Activated CD4-positive, CD25-positive, alpha-beta regulatory T cell treated with anti-CD3 and anti-CD28 coated beads, Interleukin-2, amount 50 U/mL, for 72 hours (primary cell): ENCODE measurements at places on chromosomes 7 and 10.

GRCh38 chr7:78261302-78261701, 462.7 kb downstream of the PHTF2 start:
- no peak for DNase-seq

DNA sequence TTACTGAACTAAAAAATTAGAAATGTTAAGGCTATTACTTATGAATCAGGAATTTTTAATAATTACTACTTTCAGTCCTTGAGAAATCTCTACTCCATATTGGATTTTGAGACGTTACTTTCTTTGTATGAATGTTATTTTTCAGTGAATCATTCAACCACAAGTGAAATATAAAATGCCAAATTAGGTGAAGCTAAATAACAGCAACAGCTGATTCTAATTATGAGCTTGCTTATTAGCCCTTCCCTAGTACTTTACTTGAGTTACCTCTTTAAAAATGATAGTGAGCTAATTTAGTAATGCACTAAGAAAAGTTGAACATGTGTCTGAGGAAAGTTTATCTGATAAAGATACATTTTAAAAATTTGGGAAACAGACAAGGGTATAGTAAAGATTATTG, 51.4 kb downstream of the PCGF5 start:
- DNase-seq, result no peak

- DNase-seq, result no peak
These were observed 1.4 kb downstream of the GPR141 start for GRCh38 chr7:37684927-37685326.

- DNase-seq, result no peak
These were observed 73.4 kb upstream of the CARD11 start for GRCh38 chr7:3117081-3117480.

- no peak for DNase-seq
These were observed 12.7 kb downstream of the CNTNAP2 start for GRCh38 chr7:146129296-146129695.

DNA sequence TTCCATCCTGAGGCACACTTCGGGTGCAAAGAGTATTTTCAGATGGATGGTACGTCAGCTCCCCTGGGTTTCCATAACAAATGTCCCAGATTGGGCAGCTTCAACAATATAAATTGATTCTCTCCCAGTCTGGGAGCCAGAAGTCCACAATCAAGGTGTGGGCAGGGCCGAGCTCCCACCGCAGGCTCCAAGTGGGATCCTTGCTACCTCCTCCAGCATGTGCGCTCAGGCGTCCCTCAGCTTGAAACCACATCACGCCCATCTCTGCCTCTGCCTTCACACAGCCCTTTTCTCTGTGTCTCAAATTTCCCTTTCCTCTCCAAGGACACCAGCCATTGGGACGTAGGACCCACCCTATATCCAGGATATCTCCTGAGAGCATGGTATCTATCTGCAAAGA, 153.5 kb downstream of the DIP2C start:
- DNase-seq, result no peak

DNA sequence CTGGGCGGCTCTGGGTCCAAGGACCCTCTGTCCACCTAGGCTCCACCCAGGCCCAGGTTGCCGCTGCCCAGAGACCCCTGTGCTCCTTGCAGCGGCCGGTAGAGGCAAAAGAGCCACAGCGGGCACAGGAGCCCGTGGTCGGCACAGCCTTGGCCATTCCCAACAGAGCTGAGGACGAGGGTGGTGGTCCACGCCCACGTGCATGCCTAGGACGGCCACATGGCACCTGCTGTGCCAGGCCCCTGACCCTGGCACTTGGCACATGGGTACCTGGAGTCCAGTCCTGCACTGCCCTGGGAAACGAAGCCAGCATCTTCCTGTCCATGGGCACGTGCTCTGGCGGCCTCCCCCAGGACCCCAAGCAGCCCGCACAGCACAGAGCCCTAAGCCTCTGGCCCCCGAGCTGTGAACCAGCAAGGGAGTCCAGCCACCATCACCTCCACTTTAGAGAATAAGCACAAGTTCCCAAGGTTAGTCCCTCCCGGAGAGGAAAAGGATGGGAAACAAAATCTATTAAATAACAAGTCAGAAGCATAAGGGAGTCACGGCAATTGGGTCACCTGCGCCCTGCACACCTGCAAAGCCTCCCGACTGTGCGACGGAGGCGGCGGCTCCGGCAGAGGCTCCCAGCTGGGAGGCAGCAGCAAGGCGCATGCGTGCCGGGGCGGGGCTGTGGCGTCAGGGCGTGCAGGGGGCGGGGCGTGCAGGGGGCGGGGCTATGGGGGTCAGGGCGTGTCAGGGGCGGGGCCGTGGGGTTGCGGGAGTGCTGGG, 59.1 kb downstream of the STK32C start:
- peak; percentile 66 for DNase-seq

DNA sequence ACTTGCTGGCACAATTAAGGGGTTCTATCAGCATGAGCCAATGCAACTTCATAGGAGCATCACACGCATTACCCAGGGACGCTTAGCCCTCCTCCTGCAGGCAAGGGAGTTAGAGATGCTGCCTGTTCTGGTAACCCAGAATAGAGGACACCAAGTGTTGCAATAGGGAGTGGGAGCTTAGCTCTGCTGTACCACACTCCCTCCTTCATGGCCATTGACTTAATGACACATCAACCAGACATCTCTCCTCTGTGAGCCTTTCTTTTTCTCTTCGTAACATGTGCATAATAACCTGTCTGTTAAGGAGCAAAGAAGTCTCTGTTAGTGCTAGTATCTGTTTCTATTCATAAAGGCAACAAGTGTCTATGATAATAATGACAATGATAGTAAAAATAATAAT, 282.4 kb downstream of the SORCS3 start:
- no peak for DNase-seq

- no peak for DNase-seq
These were observed 751 bp downstream of the PAX2 start for GRCh38 chr10:100745882-100746783.

DNA sequence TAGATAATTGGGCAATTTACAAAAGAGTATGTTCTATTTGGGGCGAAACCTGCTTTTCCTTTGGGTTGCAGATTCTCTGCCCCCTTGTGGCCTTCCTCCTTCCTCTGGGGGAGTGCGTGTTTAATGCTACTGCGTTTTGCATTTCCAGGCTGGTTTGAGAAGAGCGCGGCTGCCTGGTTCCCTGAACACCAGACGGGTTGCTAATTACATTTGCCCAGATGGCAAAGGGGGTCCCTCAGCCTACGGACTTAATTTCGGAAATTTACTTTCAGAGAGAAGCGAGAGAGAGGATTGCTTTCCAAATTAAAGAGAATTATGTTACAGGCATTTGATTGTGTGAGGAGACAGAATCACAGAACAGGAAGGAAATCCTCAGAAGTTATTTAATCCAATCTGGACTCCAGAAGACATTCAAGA, 91.9 kb upstream of the JAZF1 start:
- no peak for DNase-seq

GRCh38 chr7:135508883-135509588, 866 bp downstream of the CNOT4 start:
- no peak for DNase-seq

GRCh38 chr10:77245953-77246352, 391.7 kb downstream of the KCNMA1 start:
- DNase-seq, result no peak

DNA sequence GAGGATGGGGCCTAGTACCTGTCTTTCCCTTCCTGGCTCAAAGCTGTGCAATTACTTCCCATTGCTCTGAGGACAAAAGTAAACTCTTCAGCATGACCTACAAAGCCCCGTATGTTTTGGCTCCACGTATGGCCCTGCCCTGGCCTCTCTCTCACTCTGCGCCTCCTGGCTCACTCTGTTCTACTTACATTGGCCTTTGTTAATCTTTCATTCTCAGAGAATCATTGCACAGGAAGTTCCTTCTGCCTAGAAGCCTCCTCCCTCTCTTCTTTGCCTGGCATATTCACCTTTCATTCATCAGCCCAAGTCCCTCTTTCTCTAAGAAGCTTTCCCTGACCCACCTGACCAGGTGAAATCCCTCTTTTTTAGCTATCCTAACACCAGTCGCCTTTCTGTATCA, 23.9 kb downstream of the LIPM start:
- DNase-seq, result no peak

GRCh38 chr7:1852517-1853430, 182.7 kb downstream of the ELFN1 start:
- DNase-seq, result no peak

DNA sequence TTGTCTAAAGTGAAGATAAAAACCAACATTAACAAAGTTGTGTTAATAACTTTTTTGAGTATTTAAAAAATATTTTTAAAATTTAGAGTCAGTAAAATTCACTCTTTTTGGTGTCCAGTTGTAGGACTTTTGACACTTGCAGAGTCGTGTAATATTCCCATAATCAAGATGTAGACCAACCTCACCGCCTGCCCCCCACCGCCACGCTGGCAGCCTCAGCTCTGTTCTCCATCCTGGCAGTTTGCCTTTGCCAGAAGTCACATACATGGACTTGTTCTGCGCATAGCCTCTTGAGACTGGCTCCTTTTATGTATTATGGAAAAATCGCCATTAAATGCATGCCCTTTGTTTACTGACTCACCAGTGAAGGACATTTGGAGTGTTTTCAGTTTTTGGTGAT, 27.3 kb upstream of the SYCE1 start:
- DNase-seq, result no peak
